ENCODE measurements at places on chromosomes 6 and 20.

DNA sequence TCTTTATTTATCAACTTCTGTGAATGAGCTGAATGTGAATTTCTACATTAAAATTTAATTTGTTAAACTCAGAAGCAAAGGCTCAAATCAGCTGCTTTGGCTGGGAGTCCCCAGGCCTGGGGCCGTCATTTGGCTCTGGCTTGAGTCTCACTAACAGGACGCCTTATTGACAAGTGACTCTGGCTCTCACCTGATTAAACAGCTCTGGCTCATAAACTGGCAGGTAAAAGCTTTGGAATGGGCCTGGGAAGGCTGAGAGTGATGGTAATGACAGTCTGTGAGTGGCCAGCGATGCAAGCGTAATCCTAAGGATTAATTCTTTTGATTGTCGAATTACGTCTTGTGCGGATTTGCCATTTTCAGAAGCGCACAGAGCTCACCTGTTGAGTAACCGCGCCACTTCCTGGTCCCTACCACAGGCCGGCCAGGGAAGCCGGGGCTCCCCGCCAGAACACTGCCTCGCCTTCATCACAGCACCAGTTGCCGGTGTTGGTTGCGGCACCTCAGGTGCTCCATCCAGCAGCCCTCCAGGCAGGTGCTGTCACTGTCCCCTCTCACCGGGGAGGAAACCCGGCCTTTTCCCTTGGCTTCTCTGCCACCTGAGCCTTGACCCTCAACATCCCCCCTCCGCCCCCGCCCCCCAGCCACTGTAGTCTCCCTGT is 110.7 kb downstream of the ZDHHC14 start:
- DNase-seq = no peak

- no peak for DNase-seq
Measured at GRCh38 chr6:72977114-72977513, 248.2 kb downstream of the KHDC1L start.

- DNase-seq = no peak
Measured at GRCh38 chr6:11043961-11044711, at the start of gene ELOVL2. ELOVL2 (minus strand) TSS chr6:11044305; CDS start chr6:11044230, 75 bp downstream.

- DNase-seq = no peak
Measured at GRCh38 chr6:76518443-76518842, 446.0 kb upstream of the IMPG1 start.

GRCh38 chr20:1005452-1006027 is 3.4 kb upstream of the RSPO4 start:
- no peak for DNase-seq

- no peak for DNase-seq
Measured at GRCh38 chr20:61925555-61926252, 140.0 kb downstream of the TAF4 start.

- no peak for DNase-seq
Measured at GRCh38 chr6:132973514-132973993, 159.2 kb downstream of the RPS12 start.
